ENCODE measurements at places on chromosomes 1 and 21.

- peak; percentile 36 for DNase-seq
Measured at GRCh38 chr1:67838180-67838910, 5.1 kb upstream of the GNG12 start.

- peak; percentile 31 for DNase-seq
Measured at GRCh38 chr1:116769561-116769977, 15.3 kb downstream of the CD2 start.

GRCh38 chr1:42033629-42034028 lies 114.9 kb upstream of the HIVEP3 start:
- DNase-seq, result no peak

GRCh38 chr1:87980494-87980893 lies 651.8 kb downstream of the LMO4 start:
- DNase-seq, result no peak

GRCh38 chr1:41490911-41491310 lies 6.4 kb upstream of the EDN2 start:
- no peak for DNase-seq
